ENCODE measurements at places on chromosomes 6 and 20.

- no peak for DNase-seq
Observed at GRCh38 chr6:35047265-35048011, 93.7 kb downstream of the TCP11 start.

DNA sequence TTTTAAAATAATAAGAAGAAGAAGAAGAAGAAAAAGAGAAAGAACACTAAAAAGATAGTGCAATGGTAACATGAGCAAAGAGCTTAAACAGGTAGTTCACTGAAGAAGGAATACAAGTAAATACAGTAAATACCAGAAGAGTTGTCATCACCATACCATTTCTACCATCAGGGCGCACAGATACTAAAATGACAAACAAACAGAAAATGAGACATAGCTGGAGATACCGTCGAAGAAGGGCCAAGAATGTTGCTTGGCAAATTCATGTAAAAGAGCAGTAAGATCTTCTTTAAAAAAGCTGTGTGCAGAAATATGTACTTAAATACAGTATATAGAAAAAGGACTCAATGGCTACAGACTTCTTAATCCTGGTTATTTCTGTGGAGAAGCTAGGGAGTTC is 20.7 kb upstream of the TFAP2C start:
- no peak for DNase-seq

- no peak for DNase-seq
Observed at GRCh38 chr6:53877151-53877550, 82.3 kb downstream of the LRRC1 start.

GRCh38 chr20:61037498-61037897 is 214.6 kb upstream of the CDH4 start:
- DNase-seq = no peak

- DNase-seq = no peak
Observed at GRCh38 chr6:26304797-26305640, 60.0 kb upstream of the BTN3A2 start.

- DNase-seq = no peak
Observed at GRCh38 chr20:36573798-36574365, 485 bp downstream of the TGIF2 start.

GRCh38 chr20:58459058-58459750 is 56.0 kb downstream of the APCDD1L start:
- DNase-seq = no peak

DNA sequence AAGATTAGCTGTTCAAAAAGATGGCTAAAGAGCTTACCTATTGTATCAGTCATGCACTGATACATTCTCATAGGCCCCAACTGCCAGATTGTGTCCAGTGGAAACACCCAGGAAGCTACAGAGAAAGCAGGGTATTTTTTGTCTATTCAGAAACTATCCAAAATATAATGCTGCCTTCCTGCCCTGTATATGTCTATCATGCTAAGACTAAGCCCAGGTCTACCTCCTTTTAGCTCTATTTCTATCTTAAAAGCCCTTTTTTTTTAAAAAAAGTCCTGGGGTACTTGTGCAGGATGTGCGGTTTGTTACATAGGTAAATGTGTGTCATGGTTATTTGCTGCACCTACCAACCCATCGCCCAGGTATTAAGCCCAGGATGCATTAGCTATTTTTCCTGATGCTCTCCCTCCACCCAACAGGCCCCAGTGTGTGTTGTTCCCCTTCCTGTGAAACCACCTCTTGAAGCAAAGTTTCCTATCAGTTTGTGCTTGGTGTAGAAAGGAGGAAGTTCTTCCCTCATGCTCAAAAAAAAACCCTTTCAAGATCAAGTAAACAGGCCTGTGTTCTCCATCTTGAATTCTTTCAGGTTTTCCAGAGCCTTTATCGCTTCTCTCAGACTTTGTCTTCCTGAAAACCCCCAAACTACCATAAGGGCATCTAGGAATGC is 514 bp downstream of the DEFB129 start:
- DNase-seq = no peak

DNA sequence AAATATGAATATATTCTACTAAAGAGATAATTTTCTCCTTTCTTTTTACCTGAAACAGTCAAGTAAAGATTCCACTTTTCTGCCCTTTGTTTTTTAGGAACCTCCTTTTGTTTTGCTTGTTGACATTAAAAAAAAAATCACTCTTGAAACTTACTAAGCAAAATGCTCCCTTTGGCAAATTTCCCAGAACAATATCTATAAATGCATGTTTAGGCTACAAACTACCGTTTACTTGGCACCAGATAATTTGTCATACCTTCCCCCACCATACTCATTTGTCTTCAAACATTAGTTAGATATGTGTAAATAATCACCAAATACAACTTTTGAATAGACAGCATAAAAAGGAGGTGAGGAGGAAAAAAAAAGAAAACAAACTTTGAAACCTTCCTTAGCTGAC is 604.7 kb downstream of the RFPL4B start:
- DNase-seq = no peak

DNA sequence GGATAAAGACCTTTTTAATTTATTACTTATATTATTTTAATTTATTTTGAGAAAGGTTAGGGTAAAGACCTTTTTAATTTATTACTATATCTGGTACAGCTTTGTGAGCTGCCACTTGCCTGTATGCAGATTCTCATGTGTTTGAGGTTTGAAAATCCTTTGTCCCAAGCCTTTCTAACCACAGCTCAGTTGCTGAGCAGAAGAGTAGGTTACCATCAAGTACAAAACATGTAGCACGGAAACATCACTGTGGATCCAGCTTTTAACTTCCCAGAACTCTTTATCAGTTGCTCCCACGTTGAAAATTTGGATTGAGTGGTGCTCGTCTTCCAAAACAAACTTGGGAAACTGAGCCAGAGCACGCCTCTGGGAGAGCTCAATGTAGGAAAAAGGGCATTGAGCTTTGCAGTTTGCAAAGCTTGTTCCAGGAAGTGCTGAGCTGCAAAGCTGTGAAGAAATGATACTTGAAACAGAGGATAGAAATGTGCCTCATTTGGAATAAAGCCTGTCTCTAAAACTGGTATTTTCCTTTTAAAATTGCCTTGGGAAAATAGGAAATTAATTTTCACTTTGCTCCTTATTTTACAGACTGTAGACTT is 89.0 kb downstream of the RREB1 start:
- no peak for DNase-seq

GRCh38 chr20:13533946-13534345 is 104.8 kb downstream of the TASP1 start:
- no peak for DNase-seq

DNA sequence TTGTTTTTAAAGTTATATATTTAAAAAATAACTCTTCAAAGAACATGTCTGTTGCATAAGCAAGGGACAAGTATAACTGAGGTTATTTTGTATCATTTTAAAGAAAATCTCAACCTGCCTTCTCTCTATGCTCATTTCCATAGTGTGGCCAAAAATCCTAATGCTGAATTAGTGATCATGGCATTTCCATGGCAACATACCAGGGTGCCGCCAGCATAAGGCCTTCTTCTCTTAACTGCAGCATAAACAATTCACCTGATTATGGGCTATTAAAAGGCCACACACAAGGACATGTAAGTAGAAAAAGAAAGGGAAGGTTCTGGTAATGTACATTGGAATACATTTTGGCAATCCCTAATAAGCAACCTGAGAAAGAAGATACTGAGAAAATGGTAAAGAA is 95.1 kb upstream of the RNF217 start:
- no peak for DNase-seq

GRCh38 chr6:135147637-135148592 is 33.2 kb upstream of the MYB start:
- DNase-seq = no peak

GRCh38 chr20:32702706-32703425 is 29.1 kb upstream of the C20orf203 start:
- DNase-seq = no peak

DNA sequence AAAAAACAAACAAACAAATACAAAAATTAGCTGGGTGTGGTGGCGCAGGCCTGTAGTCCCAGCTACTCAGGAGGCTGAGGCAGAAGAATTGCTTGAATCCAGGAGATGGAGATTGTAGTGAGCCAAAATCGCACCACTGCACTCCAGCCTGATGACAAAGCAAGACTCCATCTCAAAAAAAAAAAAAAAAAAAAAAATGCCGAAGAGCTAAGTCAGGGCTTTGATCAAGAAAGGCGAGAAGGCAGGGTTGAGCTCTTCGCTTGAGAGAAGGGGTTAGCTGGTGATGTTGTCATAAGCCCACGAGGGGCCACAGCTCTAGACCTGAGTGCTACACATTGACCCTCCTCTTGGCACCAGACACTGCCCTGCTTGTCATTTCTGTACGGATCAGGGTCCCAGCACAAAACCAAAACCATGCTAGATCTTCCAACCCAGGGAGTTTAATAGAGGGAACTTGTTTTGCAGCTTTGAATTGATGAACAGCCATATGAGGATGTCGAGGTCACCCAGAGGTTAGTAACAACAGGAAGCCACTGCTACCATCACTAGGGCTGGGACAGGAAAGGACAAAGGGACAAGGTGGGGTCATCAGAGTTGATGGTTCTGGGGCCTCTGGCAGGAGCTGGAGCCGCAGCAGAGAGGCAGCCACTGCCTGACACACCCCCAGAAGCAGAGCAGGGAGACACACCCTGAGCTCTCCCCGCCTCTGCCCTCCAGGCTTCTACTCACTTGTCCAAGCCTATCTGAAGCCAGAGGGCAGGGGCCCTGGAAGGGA is 122.7 kb downstream of the SNX5 start:
- no peak for DNase-seq

GRCh38 chr6:146077992-146078391 is 49.1 kb downstream of the GRM1 start:
- DNase-seq = no peak

DNA sequence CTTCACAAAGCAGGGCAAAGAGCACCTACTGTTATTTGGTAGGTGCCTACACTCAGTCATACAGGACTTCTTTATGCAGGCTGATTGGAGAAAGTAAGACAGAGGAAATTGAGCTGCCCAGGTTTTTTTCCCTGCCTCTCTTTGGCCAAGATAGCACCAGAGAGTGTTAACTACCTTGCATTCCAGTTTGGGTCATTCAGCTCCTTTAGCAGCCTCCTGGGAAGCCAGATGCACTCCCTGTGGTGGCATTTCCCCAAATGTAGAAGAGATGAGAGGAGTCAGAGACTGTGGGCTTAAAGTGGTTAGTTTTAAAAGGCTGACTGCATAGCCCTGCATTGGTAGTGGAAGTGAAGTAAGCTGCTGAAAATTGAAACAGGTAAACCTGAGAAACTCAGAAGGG is 358.4 kb downstream of the BCKDHB start:
- DNase-seq = no peak

DNA sequence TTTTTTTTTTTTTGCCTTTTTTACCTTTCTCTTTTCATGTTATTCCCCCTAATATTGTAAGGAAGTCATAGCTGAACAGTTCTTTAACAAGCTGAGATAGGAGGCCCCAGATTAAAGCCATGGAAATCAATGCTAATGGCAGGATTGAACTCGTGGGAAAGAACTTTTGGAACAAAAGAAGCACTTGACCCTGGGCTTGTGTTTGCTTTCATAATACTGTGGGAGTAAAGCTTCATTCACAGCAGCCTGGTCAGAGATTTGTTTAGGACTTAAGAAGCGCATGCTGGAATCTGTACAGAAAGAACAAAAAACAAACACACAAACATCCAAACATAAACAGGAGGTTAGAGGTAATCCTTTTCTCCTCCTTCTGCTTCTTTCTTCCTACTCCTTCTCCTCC is 5.1 kb downstream of the HEY2 start:
- DNase-seq = no peak

DNA sequence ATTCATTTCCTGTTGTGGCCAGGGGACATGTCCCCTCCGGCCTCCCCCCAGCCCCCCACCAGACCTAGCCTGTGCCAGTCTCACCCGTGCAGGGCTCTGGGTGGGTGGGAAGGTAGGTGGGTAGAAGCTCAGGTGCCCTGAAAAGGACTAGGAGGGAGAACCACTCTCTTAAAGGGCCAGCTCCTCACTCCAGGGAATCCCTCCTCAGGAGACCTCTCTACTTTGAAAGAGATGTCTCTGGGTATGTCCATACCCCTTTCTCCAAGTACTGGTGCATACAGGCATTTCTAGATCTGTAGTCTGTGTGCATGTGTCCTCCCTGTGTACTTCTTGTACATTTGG is 60.8 kb upstream of the EPB41L1 start:
- DNase-seq = no peak

DNA sequence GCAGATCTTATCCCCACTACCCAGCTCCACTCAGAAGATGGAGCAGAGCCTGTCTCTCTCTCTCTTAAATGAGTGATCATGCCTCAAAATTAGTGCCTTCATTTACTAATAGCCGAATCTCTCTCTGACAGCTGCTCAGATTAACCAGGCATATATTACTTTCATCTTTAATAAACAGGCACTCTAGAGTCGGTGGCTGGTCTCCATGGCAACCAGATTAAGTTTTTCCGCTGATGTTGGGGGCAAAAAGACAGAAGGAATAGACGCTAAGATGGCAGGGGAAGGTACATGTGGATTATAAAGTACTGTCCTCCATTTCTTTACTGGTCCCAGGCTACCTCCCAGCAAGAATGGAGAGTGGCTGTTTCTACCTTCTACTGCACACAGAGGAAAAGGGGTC is 121.6 kb downstream of the QRSL1 start:
- DNase-seq = no peak

DNA sequence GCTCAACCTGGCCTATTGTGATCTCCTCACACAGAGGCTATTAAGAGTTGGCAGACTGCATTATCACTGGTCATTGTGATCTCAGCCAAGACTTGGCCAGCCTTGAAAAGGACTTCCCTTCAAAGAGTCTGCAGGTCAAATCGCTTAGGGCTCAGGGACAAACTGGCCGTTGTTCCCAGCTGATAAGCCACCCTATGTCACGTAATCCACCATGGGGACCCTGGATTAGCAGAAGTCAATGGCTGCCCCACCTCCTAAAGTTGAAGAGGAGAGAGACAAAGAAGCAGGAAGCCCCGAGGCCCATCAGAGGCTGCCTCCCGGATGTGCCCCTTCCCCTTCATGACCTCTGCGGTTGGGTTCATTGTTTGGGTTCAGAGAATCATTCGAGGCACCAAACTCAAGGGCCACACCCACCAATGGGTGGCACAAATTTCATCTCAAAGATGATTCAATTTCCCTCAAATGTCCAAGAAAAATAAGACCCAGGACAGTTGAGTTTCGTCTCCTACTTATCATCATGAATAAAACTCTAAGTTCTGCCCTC is 56.6 kb downstream of the BPIFB1 start:
- no peak for DNase-seq

- DNase-seq = no peak
Observed at GRCh38 chr20:60071965-60072364, 113.7 kb downstream of the CDH26 start.

DNA sequence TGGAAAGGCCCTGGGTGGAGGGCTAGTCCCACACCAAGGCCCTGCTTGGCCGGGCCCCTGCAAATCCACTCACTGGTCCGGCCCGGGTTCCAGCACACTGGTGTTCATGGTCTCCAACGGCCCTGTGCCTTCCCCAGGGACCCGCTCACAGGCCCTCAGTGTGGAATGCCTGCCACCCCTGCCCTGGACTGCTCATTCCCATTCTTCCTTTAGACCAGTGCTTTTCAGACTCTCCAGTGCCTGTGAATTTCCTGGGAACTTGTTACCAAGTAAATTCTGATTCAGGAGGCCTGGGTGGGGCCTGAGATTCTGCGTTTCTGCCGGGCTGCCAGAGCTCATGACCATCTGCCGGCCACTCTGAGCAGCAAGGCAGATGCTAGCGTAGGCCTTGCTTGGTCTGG is 5.7 kb upstream of the PXDC1 start:
- DNase-seq = peak; percentile 76

- DNase-seq = no peak
Observed at GRCh38 chr6:51927450-51927849, 160.0 kb downstream of the PKHD1 start.
